Suppressor macrophage (primary cell): ENCODE measurements at places on chromosomes 12 and 14.

DNA sequence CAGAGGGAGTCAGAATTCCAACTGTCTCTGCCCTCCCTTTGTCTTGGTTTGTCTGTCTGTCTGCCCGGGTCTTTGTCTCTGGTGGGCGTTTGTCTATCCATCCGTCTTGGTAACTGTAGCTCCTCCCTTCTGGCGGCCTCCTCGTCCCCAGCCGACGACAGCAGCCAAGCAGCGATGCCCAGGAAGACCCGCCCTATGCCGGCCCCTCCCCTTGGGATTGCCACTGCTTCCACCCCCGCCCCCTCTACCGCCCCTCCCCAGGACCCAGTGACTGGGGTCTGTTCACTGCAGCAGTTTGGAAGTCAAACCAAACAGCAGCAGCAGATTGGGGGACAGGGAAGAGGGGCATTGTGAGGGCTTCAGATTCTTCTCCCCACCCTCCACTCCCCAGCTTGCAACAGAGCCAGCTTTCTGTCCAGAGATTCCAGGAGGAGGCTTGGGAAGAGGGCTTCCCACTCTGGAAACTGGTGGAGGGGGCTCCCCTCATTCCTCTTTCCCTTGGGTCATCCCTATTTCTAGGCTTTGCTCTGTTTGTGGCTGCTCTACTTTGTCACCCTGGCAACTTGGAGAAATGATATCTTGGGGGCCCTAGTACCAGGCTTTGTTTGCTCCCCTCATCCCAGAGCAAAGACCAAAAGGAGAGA is 2.4 kb upstream of the RARG start:
- no peak for DNase-seq

GRCh38 chr12:30200864-30201263 is 417.1 kb upstream of the TMTC1 start:
- no peak for DNase-seq

DNA sequence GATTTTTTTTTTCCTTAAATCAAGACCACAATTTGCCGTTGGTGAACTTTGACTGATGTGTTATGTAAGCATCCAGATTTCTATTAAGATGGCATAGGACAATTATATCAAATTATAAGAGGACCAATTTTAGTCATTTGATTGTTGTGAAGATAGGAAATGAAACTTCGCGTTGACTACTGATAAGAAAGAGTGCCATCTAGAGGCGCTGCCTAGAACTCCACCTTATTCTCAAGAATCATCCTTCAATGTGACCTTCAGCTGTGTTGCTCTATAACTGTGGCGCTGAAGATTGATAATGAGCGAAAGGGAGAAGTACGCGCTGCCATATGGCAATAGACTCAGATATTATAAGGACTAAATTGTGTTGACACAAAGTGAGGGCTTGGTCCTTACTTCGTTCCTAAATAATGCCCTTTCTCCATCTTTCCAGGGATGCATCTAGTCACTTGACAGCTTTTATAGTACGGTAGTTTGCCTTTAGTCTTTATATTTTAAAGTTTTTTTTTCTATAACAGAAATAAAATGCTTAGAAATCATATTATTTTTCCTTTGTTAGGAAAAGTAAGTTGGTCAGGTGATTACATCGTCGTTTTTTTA is 350.8 kb upstream of the STXBP6 start:
- DNase-seq, result peak; percentile 71

- no peak for DNase-seq
Measured at GRCh38 chr14:101151226-101151926, 247.9 kb upstream of the RTL1 start.

DNA sequence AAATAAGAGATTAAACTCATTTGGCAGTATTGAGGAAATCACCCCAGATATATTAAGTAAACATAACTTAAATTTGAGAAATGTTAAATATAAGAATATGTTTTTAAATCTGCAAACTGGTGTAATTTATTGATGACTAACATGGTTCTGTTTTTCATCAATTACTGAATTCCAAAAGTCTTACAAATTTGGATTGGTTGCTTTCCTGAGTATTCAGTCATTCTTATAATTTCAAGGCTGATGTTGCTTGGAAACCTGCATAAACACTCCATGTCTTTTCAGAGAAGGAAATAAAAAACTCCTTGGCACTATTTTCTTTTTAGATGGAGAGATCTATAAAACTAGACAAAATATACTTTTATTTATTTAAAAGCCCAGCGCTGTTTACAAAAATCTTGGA is 71.7 kb downstream of the NOVA1 start:
- no peak for DNase-seq

DNA sequence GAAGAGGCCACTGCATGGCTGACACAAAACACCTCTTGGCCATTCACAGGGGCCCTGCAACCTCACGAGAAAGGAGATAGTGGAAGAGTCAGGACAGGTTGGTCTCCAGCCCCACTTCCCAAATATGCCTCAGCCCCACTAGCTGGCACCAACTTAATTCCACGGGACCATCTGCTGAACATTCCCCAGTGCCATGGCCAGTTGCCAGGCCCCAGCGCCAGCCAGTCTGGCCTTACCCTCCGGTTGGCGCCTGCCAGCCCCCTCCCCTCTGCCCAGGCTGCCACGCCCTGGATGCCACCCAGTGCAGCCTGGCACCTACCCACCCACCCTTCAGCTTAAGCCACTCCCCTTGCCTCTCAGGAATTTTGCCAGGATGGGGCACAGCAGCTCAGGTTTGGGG is 21.2 kb upstream of the HSPB8 start:
- DNase-seq, result no peak

- no peak for DNase-seq
Measured at GRCh38 chr14:104610749-104611310, 6.3 kb upstream of the TMEM179 start.

DNA sequence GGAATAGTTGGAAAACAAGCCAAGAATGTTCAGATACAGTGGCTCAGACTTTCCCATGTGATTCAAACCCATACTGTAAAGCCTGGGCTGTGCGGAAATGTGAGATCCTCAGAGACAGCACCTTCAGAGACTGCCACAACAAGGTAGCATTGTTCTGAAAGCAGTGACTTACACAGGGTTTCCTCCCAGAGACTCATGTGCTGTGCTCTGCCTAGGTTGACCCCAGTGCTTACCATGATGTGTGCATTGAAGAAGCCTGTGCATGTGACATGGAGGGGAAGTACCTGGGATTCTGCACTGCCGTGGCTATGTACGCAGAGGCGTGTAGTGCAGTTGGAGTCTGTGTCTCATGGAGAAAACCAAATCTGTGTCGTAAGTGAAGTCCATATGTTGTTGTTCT is 219.4 kb downstream of the LRRK2 start:
- no peak for DNase-seq

- DNase-seq, result no peak
Measured at GRCh38 chr12:119727600-119728443, 59.9 kb downstream of the PRKAB1 start.

- DNase-seq, result no peak
Measured at GRCh38 chr12:31021181-31021580, 52.5 kb upstream of the DDX11 start.

- DNase-seq, result peak; percentile 91
Measured at GRCh38 chr12:2877953-2878732, 1.1 kb downstream of the RHNO1 start.

- peak; percentile 42 for DNase-seq
Measured at GRCh38 chr12:118064608-118065007, 3.6 kb upstream of the WSB2 start.

- peak; percentile 75 for DNase-seq
Measured at GRCh38 chr12:47312808-47313426, 233.2 kb upstream of the AMIGO2 start.

- no peak for DNase-seq
Measured at GRCh38 chr12:66786531-66787308, 107.8 kb upstream of the GRIP1 start.

- DNase-seq, result no peak
Measured at GRCh38 chr12:55845785-55846496, 3.2 kb upstream of the MMP19 start.

DNA sequence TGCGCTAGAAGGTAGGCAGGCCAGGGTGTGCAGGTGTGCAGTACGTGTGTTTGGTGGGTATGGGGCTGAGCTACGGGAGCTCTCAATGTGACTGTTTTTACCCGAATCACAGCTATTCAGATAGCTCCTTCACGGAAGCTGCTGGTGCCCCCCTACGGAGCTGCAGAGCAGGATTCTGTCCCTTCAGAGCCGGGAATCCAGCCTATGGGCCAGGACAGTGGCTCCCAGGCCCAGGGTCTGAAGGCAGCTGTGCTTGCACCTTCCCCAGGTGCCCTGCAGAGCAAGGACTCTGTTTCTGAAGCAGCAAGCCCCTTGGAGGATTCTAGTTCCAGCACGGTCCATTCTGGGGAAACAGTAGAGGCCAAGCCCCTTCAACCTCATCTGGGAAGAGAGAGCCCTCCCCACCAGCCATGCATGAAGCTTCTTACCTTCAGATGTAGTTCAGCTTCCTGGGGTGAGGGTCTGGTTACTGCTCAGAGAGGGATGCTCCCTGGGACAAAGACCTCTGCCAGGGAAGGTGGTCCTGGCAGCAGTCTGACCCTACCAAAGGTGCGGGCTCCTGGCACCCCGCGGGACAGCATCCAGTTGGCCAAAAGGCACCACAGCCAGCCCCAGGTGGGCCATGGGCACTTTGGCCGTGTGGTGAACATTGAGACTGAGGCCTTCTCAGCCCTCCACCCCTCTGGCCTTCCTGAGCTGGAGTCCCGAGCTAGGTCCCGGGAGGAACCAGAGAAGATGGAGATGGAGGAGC is 29.1 kb downstream of the PLEKHH1 start:
- no peak for DNase-seq

- DNase-seq, result no peak
Measured at GRCh38 chr12:78584695-78585094, 279.9 kb upstream of the SYT1 start.

GRCh38 chr12:1117970-1118563 is 127.0 kb downstream of the ERC1 start:
- peak; percentile 85 for DNase-seq

GRCh38 chr14:100105357-100106169 is 40.3 kb downstream of the EVL start:
- peak; percentile 58 for DNase-seq

DNA sequence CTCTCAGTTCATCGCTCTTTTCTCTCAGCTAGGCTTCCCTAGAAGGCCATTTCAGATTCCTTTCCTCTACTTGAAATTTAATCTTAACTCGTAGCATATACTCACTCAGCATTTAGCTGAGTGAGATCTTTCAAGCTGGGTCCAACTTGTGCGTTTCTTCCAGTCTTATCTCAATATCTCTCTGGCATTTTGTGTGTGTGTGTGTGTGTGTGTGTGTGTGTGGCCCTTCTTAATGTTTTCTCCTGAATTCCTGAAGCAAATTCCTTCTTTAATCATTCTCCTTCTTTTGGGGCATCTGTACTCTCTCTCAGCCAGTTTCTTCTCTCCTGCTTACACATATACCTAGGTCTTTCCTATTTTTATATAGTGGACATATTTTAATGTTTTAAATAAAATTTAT is 129.1 kb downstream of the KITLG start:
- no peak for DNase-seq

GRCh38 chr14:59320361-59320760 is 131.9 kb downstream of the DAAM1 start:
- DNase-seq, result no peak

DNA sequence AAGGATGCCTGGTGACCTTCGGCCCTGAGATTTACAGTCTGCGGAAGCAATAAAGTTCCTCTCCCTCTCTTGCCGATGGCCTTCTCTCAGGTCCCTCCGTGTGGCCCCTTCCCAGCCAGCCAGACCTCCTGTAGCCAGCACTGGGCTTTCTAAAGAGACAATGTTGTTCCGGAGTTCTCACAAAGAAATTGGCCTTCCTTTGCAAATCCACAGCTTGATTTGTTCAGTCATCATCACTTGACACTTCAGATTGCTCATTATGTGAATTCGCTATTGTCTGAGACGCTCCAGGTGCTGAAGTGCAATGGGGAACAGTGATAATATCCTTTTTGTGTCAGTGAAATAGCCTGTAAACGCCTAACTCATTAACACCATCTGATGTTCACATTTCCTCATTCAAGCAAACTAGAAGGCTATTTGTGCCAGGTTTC is 43.7 kb upstream of the GPHB5 start:
- DNase-seq, result no peak

DNA sequence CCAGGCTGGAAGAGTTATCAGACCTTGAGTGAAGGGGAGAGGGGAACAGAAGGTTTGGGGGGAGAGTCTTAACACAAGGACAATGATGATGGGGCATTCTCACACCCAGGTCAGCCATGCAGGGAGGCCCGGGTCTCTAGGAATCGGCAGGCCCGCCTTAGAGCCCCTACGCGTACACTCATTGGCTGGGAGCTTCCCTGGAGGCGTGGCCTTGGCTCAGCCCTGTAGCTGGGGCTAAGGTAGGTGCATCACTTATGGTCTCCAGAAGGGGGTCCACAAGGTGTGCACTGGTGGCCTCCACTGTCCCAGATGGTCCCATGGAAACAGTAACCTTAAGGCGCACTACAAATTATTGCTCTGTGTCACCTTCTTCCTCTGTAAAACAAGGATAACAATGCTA is 660.1 kb downstream of the MED13L start:
- DNase-seq, result no peak

DNA sequence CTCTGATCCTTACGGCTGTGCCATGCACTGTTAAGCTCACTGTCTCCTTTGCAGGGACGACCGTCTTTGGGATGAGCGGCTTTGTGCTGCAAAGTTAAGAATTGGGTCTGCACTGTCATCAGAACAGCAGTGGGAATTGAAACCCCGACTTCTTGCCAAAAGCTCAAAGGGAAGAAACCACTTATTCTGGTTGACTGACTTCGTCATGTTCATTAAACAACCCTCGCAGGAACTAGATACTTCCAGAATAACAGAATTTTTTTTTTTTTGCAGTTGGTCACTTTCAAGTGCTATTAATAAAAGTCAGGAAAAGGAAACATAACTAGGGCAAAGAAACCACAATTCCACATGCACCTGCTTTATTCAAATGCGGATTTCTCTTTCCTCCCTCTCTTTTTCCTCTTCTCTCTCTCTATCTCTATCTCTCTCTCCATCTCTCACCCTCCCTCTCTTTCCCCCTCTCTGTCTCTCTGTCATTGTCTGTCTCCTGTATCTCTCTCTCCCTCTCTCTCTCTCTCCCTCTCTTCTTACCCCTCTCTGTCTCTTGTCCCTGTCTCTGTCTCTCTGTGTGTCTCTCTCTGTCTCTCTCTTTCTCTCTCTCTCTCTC is 12.3 kb upstream of the GLT1D1 start:
- DNase-seq, result peak; percentile 24

GRCh38 chr12:123497065-123497464 is 36.5 kb downstream of the RILPL1 start:
- DNase-seq, result no peak

DNA sequence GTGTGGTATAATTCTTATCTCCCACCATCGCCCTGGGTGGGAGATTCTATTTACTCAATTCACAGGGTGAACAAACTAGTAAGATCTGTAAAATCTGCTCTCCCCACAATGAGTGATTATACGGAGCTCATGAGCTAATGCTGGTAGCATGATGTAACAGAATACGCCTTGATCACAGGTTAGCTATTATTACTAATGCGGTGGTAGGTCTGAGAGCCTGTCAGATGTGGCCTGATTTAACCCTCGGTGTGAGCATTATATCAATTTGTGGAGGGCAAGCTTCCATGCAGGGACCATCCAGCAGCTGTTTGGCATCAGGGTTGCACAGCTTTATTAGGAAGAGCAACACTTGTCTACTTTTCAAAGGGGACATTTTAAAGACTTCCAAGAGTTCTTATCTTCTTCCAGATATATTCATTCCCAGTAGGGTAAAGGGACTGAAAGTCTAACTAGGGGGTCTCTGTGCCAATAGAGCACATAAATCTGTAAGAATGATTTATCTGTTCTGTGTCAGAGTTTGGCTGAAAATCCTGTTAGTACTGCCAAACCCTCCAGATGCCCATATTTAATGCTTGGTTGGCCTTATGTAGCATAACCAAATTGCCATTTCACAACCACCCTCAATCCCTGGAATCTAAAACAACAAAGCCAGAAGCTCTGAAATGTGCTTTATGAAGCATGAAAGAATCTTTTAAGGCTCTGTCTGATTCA is 18.7 kb downstream of the TSHR start:
- DNase-seq, result no peak
